ENCODE measurements at places on chromosomes 1 and 21.

DNA sequence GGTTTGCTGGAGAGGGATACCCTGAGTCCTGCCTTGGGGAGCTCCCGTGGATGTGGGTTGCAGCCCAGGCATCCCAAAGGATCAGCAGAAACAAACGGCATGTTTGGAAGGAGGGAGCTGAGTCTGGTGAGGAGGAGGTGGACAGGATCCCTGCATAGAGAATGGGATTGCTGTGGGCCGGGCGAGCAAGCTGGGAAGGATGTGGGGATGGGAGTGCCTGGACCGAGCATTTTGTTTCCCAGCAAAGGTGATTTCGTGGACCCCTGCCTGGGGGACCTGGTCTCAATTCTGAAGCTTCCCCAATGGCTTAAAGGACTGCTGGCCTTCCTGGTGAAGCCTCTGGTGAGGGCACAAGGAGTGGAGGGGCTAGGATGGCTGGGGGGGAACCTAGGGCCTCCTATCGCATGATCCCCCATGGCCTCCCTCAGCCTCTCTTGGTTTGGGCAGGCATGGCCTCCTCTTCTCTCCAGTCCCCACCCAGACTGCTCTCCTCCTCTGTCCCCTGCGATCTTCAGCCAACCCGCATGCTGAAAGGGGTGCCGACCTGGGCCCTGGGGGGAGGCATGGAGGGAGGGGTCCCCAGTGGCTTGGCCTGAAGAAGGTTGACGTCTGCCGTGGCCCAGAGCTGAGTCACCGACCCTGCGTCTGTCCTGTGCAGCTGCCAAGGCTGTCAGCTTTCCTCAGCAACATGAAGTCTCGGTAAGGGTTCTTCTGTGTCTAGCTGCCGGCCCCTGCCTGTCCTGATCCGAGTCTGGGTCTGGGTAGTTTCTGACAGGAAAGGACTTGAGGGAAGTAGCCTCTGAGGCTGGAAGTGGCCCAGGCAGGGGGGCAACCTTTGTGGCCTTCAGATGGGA is 16.3 kb downstream of the FAAH start:
- no peak for DNase-seq

DNA sequence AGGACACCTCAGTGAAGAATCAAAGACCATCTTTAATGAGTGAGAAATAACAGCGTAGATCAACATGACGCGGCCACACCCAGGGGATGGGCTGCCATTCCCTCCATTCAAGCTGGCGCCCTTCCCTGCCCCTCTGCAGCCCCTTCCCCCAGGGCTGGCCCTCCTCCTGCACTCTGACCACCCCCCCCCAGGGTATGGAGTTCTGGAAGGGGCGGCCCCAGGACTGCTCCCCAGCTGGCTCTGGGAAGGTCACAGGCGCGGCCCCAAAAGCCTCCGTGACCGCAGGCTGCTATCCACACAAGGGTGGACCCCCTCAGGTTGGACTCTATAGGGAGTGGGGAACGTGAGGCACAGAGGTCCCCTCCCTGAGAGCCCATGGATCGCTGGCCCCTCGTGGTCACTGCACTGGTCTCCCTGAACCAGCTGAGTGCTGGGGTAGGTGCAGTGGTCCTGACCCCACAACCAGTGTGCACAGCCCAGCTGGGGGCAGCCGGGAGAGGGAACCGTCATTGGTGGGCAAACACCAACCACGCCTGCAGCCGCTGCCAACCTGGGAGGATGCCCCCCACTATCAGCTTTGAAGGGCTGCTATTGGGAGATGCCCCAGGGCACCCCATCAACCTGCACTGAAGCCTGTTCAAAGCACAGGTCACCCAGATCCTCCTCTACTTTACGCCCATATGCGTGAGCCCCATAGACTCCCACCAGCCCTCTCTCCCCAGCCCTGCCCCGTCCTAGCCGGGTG is 16.1 kb upstream of the GPR153 start:
- DNase-seq = no peak

DNA sequence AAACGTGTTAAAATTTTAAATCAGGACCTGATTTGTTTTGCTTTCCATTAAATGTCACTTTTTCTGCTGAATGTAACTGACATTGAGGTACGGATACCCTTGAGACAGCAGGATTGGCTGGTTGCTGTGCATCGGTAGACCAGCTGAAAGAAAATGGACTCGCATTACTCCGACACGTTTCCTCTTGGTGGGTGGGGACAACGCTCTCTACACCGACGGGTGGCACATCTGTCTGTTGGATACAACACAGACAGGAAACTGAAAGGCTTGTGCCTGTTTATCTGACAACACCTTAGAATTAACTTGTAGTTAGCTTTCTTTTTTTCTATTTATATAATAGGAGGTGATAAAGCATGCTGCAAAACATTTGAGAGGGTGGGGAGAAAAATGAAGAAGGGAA is 19.4 kb downstream of the PRPF38A start:
- DNase-seq = no peak

DNA sequence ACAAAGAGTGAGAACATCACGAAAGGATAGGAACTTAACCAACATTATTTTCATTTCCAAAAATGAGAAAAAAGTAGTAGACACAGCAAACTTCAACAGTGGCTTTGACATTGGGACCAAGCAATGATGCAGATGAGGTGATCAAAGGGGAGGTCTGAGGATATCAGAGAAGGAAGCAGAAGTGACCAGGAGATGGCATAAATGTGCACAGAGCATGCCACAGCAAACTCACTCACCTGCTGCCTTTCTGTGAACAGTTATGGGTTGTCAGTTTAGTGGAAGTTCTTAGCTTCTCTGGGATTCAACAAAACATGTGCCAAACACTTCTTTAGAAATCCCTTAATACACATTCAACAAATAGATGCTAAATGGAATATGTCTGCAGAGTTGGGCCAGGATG is 290.1 kb downstream of the PLPP3 start:
- DNase-seq = no peak

- DNase-seq = no peak
Observed at GRCh38 chr1:25043228-25043580, 113.1 kb upstream of the RUNX3 start.

DNA sequence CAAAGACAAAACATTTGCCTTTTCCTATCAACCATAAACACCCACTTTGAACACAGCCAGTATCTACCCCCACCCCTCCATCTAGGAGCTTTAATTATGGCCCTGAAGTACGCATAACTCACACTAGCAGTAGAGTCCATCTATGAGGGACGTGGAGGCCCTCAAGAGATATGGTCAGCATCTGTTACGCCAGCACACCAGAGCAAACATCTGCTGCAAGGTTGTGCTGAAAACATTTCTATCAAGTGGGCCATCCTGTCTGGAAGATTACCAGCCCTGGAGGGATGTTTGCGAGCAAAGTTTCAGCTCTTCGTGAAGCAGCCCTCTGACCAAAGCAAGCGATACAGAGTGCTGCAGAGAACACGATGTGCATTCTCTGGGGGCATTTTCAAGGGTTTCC is 74.6 kb downstream of the SLC45A1 start:
- no peak for DNase-seq

- peak; percentile 75 for DNase-seq
Observed at GRCh38 chr1:61741711-61742619, at the start of gene PATJ. Gene PATJ (plus strand): TSS chr1:61742480. CDS start chr1:61762893, 20,413 bp downstream.

- DNase-seq = no peak
Observed at GRCh38 chr1:75583282-75583681, 27.6 kb downstream of the SLC44A5 start.

- DNase-seq = no peak
Observed at GRCh38 chr1:196535727-196536126, 72.5 kb downstream of the KCNT2 start.

- DNase-seq = no peak
Observed at GRCh38 chr1:210260096-210260495, 27.5 kb downstream of the SERTAD4 start.

DNA sequence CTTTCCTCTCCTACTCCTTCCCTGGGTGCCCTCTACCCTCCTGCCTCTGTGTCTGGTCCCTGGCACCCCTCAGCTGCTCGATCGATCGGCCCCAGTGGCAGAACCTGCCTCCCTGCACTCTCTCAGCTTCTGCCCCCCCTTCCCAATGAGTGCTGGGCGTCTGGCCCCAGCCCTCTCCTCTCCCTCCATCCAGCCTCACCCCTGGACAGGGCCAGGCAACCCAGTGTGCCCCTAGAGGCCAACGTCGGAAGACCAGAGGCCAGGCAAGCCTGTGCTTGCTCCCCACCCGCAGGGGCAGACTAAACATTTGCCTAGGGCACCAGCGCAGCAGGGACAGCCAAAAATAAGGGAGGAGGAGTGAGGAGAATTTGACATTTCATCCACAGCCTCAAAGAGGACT is 43.5 kb downstream of the LGR6 start:
- no peak for DNase-seq

DNA sequence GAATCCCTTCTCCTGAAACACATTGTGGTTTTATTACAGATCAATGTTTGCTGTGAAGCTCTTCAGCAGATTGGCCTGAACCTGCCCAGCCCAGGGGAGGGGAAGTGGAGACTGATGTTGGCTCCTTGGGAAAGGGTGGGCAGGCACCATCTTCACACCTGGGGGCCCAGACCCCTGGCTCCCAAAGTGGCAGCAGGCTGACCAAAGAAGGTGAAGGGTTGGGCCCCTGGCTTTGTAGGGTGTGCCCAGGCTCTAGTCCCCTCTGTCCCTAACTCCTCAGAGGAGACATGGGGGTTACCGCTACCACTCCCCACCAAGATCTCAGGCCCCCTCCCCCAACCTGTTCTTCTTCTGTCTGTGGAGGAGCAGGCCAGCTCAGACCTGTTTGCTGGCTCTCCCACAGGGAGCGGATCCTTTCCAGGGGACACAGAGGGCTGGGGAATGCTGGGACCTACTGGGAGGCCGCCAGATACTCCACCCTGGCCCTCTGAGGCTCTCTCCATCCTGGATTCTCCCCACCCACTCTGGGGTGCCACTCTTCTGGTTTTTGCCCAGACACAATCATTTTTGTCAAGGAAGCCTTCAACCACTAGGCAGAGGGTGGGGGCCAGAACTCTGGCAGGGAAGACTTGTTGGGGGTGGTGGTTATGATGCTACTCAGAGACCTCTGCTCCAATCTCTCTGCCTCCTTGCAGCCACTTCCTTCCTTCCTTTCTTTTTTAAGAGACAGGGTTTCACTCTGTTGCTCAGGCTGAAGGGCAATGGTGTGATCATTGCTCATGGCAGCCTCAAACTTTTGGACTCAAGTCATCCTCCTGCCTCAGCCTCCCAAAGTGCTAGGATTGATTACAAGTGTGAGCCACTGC is 5.0 kb upstream of the EFNA3 start:
- DNase-seq = no peak

DNA sequence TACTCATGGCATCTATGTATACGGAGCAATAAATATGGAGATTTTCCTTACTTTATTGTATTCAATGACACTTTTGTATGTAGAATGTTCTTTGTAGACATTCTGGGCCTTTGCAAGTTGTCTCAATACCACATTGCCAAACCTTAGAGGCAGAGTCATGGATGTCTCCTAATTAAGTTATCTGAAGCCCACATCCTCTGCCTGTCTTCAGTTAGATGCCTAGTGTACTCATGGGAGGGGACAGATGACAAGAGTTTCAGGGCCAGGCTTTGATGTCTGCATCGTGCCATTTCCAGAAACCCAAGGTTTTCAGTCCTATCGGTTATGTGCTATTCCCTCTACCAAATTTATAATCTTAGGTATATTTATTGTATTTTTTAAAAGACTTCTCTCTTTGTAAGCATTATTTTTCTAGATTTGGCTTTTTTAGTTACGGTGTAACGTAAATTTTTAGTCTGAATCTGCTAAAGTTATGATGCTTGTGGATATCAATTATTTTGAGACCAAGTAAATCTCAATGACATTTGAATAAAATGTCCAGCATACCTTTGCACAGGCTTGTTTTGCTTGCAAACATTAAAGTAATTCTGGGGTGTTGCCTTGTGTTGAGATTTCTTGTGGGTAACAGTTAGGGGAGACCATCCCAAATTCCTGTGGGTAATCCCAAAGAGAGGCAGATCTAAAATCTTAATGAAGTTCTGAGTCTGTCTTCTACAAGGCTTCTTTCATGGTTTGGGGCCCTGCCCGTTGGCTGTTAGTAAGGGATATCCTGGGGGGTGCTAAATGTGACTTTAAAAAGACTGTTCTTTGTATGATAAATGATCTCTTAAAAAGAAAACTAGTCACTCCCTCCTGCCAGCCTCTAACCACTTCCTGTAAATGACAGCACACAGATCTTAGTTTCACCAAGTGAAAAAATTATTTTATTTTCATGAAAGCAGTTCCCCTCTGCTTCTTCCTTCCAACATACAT is 8.0 kb upstream of the MACF1 start:
- DNase-seq = no peak

DNA sequence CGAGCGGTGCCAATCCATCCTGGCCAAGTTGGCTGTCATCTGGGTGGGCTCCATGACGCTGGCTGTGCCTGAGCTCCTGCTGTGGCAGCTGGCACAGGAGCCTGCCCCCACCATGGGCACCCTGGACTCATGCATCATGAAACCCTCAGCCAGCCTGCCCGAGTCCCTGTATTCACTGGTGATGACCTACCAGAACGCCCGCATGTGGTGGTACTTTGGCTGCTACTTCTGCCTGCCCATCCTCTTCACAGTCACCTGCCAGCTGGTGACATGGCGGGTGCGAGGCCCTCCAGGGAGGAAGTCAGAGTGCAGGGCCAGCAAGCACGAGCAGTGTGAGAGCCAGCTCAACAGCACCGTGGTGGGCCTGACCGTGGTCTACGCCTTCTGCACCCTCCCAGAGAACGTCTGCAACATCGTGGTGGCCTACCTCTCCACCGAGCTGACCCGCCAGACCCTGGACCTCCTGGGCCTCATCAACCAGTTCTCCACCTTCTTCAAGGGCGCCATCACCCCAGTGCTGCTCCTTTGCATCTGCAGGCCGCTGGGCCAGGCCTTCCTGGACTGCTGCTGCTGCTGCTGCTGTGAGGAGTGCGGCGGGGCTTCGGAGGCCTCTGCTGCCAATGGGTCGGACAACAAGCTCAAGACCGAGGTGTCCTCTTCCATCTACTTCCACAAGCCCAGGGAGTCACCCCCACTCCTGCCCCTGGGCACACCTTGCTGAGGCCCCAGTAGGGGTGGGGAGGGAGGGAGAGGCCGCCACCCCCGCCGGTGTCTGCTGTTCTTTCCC is 5.3 kb downstream of the GPR37L1 start:
- no peak for DNase-seq

DNA sequence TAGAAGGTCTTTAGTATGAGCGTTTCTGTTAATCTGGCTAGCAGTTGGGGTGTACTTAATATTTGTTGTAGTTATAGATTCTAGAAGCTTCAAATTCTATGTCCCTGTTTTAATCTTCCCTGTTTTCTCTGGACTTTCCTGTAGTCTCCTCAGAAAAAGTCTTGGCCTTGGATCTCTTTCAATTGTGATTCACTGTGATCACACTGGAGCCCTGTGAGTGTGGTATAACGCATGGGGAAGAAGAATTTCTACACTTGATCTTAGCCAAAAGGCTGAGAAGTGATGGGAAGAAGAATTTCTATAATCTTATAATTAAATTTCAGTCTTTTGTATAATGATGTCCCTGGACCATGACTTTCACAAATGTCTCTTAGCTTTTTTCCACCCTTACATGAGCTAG is 36.7 kb upstream of the COP1 start:
- DNase-seq = no peak

- DNase-seq = no peak
Observed at GRCh38 chr1:81912383-81912782, 111.6 kb downstream of the ADGRL2 start.

GRCh38 chr1:91031081-91031480 is 9.2 kb upstream of the ZNF644 start:
- DNase-seq = no peak

- no peak for DNase-seq
Observed at GRCh38 chr1:19347533-19348172, 35.5 kb downstream of the SLC66A1 start.

Data from right forelimb (tissue), 1 donor.